ENCODE measurements at places on chromosomes 5 and 9. TPM values are rescaled to one million over a fixed set of nuclear protein-coding genes. Genes with fewer than 3 reads are reported as not detected.

DNA sequence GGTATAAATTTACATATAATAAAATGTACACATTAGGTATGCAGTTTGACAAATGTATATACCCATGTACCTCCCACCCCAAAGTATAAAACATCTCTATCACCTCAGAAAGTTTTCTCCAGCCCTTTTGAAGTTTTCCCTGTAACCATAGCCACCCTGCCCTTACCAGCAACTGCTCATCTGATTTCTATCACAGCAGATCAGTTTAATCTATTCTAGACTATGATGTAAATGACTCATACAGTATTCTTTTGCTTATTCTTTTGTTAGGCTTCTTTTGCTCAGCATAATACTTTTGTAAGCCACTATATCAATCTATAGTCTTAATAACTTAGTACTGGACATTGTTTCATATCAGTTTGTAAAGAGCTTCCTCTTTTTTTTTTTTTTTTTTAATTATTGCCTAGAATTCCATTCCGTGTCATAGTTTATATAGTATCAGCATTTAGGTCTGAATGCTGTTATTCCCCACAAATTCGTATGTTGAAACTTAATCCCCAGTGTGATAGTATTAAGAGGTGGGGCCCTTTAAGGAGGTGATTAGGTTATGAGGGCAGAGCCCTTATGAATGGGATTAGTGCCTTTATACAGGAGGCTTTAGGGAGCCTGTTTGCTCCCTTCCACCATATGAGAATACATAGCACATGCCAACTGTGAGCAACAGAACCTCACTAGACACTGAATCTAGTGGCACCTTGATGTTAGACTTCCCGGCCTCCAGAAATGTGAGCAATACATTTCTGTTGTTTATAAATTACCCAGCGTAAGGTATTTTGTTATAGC is 20.3 kb downstream of the MELK start:
- no peak for DNase-seq

DNA sequence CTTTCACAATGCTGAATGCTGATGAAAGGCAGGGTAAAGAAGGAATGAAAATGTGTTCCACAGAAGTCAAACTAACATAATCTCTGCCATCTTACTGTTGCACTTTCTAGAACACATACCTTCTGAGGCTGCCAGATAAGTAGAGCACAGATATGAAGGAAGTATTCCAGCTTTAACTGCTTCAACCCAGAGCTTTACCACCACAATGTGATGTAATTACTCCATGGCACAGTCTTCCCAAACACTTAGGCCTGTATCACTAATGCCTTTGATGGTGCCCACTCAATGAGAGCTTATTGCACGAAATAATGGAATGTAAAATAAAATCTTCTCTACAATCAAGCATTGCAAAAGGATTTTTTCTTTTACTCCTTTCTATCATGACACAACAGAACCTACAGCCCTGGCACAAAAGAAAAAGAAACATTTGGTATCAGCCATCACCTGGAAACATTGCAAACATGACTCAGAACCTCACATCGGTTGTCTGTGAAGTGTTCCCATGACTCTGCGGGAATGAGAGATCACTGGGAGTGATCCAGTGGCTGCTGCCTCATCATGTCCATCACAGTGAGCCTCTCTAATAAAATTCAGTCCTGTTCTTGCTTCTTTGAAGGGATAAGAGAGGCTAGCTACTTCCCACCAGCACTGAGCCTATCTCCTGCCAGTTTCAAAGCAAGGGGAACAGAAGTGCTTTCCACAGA is 385.8 kb downstream of the EFNA5 start:
- peak; percentile 7 for DNase-seq

- no peak for DNase-seq
These were observed 11.2 kb upstream of the PPIC start for GRCh38 chr5:123047706-123048105.

DNA sequence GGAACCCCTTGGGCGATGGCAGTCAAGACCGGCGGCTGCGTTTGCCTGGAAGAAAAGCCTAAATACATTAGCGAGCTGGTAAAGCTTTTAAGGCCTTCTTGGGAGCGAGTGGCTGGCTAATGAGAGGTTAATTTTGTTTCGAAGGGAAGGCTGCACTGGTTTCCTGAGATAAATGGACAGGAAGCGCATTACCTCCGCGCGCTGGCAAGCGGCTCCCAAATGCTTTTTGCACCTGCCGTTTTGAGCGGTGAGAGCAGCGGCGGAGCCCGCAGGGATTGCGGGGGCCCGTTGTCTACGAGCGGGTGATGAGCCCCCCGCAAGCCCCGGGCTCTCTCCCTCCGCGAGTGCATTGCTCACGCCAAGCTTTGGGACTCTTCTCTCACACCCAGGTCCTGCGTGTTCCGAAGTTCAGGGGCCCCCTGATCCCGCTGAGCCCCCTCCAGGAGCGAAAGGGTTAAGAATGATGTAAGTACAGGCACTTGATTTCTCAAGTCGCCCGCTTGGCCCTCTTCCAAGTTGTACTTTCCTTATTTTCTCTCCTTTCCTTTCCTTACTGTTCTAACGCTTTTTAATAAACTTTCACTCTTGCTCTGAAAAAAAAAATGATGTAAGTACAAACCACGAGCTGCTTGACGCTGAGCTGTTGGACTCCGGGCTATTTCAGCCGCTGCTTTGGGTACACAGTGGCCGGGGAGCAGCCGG is 3.1 kb upstream of the RGMB start:
- DNase-seq, result peak; percentile 54

GRCh38 chr5:149636191-149636860 is 55.0 kb downstream of the ARHGEF37 start:
- DNase-seq, result no peak

The WDR38 gene
- not detected for total RNA-seq

The GABRB2 gene
- not detected for total RNA-seq

The PPP1R26 gene
- 39.3 TPM for total RNA-seq

The DAB2IP gene
- total RNA-seq, result 3.9 TPM

The IL5 gene
- not detected for total RNA-seq
